ENCODE measurements at places on chromosomes 16 and 17.

GRCh38 chr16:87278191-87279093, 38.8 kb downstream of the C16orf95 start:
- no peak for DNase-seq

DNA sequence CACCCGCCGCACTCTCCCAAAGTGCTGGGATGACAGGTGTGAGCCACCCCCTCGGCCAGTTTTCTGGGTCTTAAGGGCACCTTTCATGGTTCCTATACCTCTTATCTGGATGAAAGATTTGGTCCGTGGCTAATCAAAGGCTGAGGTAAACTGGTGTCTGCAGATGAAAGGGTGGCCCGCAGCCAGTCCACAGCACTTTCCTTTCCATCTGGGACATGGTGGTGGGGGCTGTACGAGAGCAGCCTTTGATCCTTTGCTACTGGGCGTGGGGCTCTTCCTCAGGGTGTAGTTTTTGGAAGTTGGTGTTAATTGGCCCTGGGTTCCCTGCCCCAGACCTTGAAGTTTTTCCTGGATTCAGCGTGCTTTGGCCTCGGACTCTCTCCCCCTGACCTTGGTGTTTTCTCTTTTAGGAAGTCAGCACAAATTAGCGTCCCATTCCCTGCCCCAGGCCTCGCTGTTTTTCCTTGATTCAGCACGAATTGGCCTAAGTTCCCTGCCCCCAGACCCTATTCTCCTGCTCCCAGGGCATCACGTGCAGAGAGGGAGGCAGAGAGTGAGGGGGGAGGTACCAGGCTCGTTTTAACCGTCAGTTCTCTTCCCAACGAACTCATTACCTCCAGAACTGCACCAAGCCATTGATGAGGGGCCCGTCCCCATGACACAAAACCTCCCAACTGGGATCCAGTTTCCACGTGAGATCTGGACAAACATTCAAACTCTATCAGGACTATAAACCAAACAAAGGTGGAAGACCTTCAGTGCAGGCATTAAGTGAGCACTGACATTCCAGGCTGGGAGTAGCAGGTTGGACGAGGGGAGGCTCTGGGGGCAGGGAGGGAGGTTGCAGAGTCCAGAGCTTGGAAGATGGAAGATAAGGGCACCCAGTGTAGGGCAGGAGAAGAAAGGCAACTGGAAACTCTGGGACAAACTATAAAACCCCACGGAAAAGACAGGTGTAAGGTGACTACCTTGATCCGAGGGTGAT, 11.6 kb downstream of the DPEP1 start:
- no peak for DNase-seq

GRCh38 chr16:3047387-3047720, 993 bp downstream of the MMP25 start:
- DNase-seq: no peak

GRCh38 chr17:8806253-8806925, 7.2 kb upstream of the MFSD6L start:
- DNase-seq: no peak

DNA sequence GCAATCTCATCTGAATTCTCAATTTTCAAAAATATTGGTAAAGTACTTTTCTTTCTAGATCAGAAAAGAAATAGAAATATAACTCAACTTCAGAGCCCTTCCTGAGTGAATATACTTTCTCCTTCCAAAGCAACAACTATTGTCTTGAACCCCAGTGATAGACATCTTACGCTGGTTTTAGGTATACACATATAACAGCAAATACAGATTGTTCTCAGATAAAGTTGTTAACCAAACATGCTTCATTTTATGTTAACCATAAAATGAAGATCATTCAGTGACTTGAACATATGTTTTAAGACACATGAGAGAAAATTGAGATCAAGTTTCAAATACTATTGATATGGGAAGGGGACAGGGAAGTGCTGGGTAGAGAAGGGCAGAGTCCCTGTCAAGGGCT, 53.7 kb upstream of the C17orf78 start:
- no peak for DNase-seq

DNA sequence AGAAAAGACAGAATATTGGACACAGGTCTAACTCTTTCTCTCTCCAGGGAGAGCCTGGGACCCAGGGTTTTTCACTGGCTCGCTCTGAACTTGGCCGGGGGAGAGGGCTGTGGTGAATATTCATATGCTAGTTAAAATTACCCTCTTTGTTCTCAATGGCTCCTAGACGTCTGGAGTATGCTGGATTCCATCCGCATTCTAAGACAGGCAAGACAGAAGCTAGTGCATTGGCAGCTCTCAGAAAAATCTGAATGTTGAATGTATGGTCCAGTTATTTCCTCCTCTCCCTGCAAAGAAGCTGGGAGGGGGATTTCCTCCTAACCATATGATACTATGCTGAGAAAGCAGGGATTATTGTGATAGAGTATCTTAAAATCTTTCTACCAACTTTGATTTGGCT, 5.6 kb upstream of the KRT34 start:
- no peak for DNase-seq

- no peak for DNase-seq
Measured at GRCh38 chr17:15411384-15412198, 55.8 kb downstream of the CDRT4 start.

GRCh38 chr16:30065943-30066760, 592 bp downstream of the ALDOA start:
- no peak for DNase-seq

DNA sequence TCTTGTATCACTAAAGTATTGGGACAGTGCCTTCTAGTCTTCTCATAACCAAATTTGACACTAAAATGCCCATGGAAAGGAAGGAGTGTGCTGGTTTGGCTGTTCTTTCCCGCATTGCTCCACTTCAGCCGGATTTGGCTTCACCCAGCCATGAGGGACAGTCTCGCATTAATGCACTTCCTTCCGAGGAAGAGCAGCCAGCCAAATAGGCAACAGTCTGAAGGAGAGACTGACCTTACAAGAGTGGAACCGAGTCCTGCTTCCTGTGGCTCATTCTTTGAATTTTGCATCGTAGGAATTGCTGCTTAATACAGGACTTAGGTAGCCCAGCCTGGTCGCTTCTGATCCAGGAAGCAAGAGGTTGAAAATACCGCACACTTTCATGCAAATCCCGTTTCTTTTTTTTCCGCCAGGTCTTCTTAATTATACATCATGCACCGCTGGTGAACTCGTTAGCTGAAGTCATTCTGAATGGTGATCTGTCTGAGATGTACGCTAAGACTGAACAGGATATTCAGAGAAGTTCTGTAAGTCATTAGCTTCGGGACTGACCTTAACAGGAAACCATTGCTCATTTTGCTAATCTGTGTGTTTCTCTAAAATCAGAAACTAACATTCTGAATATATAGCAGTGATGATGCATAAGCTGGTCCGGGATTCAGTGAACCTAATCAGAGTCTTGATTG, 38.2 kb downstream of the CLEC16A start:
- no peak for DNase-seq

- DNase-seq: no peak
Measured at GRCh38 chr17:38861399-38861843, 7.9 kb upstream of the RPL23 start.

GRCh38 chr17:38871247-38872015, 1.6 kb downstream of the LASP1 start:
- peak; percentile 49 for DNase-seq

GRCh38 chr17:62045517-62045916, 19.6 kb downstream of the MED13 start:
- DNase-seq: no peak

- DNase-seq: no peak
Measured at GRCh38 chr16:12899529-12900143, 1.8 kb upstream of the SHISA9 start.

GRCh38 chr17:409308-409847, 56.8 kb upstream of the RPH3AL start:
- DNase-seq: no peak

GRCh38 chr17:38875477-38876075, 5.7 kb downstream of the LASP1 start:
- DNase-seq: no peak

DNA sequence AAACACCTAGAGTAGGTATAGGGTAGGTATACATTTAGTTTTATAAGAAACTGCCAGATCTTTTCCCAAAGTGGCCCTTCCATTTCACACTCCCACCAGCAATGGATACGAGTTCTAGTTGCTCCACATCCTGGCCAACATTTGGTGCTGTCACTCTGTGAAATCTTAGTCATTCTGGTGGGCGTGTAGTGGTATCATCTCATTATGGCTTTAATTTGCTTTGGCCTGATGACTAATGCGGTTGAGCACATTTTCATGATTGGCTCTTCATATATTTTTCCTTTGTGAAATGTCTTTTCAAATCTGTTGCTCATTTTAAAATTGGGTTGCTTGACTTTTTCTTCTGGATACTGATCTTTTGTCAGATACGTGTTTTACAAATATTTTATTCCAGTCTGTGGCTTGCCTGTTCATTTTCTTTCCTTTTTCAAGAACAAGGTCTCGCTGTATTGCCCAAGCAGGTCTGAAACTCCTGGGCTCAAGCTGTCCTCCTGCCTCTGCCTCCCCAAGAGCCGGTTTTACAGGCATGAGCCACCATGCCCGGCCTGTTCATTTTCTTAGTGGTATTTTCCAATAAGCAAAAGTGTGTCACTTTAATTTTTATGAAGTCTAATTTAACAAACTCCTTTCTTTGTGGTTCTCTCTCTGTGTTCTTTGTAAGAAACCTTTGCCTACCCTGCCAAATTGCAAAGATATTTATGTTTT, 192.4 kb downstream of the SEC14L1 start:
- no peak for DNase-seq

DNA sequence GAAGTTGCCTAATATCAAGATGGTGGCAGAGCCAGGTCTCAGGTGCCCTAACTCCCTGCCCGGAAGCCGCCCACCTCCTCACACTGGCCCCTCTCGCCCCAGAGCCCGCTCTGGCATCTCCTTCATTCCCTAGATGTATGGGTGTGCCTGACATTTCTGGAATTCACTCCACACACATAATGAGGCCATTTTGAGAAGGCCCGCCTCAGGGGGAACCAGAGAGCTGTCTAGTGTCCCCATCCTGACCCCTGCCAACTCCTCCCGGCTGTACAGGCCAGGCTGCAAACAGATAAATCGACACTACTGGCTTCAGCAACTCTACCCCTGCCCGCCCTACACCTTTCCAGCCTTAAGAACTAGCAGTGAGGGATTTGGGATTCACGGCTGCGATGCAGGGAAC, 7.7 kb downstream of the WNT3 start:
- no peak for DNase-seq

DNA sequence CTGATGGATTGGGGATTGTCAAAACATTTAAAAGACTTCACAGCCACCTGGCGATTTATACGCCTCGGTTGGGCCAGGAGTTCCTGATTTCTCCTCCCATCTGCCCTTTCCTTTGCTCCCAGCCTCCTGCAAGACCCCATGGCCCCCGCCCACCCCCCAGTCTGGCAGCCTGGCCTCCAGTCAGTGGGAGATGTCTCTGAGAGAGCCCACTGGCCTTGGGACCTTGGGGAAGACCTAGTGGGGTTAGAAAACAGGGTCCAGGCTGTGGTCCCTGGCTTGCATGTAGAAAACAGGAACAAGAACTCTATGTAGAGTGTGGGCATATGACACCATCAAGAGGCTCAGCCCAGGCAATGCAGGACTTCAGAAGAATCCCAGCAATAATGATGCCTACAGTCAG, 209.4 kb upstream of the C16orf82 start:
- DNase-seq: no peak

- DNase-seq: no peak
Measured at GRCh38 chr16:57976331-57976796, 5.4 kb upstream of the CNGB1 start.

All from stimulated activated CD8-positive, alpha-beta memory T cell treated with anti-CD3 and anti-CD28 coated beads, Interleukin-15, amount 100 ng/mL, for 1 hour (primary cell).